CD14-positive monocyte (primary cell): ENCODE measurements at places on chromosomes 2 and 18. TPM values are rescaled to one million over a fixed set of nuclear protein-coding genes. Genes with fewer than 3 reads are reported as not detected.

Gene IL1F10
- polyA plus RNA-seq, result not detected in 2 replicates

- H3K4me3 ChIP-seq, result no peak overlapping the region
- H3K36me3 ChIP-seq, result no peaks in the 10 kb centered on the region
- H3K27ac ChIP-seq, result no peak overlapping the region
- DNase-seq, result no peak
- no peaks in the 10 kb centered on the region for H3K27me3 ChIP-seq
Measured at GRCh38 chr2:225052703-225053102, 10.4 kb upstream of the DOCK10 start.

DNA sequence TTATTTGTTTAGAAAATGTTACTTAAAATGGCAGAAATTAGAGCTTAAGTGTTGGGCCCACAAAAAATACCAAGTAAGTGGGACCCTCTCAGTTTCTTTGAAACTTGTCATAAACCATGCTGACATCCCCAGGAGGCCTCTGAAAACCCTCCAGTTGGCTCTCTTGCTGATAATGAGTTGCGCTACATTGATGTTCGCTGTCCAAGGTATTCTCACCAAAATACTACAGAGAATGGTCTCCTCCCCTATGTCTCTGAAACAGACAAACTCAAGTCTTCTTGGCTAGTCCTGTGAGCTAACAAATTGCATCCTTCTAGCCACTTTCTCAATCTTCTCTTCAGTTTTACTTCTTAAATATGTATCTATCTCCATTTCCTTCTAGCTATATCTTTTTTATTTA lies 669.4 kb downstream of the IRS1 start:
- H3K4me1 ChIP-seq, result peaks cover 23% of the 10 kb centered on the region
- H3K27ac ChIP-seq, result no peak overlapping the region
- no peak for DNase-seq
- no peaks in the 10 kb centered on the region for H3K36me3 ChIP-seq
- no peak overlapping the region for H3K4me3 ChIP-seq

DNA sequence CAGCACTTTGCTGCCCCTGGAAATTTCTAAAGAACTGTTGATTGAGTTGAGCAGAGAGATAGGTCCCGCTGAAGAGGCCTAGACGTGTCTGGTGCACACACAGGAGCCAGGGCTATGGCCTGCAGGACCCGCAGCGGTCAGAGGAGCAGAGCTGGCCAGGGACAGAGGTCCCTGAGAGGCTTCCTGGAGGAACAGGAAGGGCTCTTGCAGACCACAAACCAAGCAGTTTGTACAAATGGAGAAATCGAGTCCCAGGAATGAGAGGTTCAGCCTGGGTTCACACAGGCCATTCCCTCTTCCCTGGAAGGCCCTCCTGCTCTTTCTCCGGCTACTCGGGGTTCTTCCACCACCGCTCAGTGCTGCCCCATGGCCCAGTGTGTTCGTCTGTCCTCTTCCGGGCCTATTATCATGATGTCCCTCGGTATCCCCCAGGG lies 1.2 kb upstream of the BIN1 start:
- peaks cover 23% of the 10 kb centered on the region for H3K4me1 ChIP-seq
- no peak overlapping the region for H3K27ac ChIP-seq
- H3K36me3 ChIP-seq, result no peaks in the 10 kb centered on the region

DNA sequence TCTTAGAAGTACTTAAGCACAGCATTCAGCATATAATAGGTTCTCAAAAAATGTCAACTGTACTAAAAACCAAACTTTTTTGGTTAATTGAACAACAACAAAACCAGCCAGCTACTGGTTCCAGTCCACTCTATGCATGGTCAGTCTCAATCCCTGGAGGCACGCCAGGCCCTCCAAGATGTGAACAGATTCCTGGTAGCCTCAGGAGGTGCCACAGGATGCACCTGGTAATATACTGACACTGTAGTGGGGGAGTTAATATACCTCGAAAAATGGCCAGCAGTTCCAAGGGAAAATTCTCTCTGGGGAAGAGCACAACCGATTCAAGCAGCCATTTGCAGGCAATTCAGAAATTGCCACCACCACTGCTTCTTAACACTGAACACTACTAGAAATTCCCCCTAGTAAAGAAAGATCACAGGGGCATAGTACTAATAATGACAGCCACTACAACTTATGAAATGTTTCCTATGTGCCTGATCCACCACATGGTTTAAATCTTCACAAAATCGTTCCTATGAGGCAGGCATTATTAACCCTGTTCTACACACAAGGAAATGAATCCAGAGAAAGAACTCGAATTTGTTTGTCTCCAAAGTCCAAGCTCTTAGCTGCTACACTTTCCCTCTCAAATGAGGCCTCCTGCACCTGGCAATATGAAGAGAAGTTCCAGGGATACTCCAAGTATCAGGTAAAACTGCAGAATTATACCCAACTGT lies 3.4 kb downstream of the MGAT4A start:
- no peaks in the 10 kb centered on the region for H3K27me3 ChIP-seq
- H3K4me1 ChIP-seq, result peaks cover 21% of the 10 kb centered on the region
- H3K36me3 ChIP-seq, result peaks cover 19% of the 10 kb centered on the region
- DNase-seq, result no peak
- no peak overlapping the region for H3K27ac ChIP-seq

GRCh38 chr2:155190342-155190741 lies 491.8 kb downstream of the KCNJ3 start:
- no peak overlapping the region for H3K4me3 ChIP-seq
- DNase-seq, result no peak
- no peaks in the 10 kb centered on the region for H3K4me1 ChIP-seq

GRCh38 chr2:134683561-134684112 lies 35.2 kb downstream of the TMEM163 start:
- H3K27ac ChIP-seq, result no peak overlapping the region
- H3K4me1 ChIP-seq, result peaks cover 8% of the 10 kb centered on the region
- no peaks in the 10 kb centered on the region for H3K36me3 ChIP-seq
- no peaks in the 10 kb centered on the region for H3K27me3 ChIP-seq
- no peak for DNase-seq

Gene SLC9A2
- not detected for polyA plus RNA-seq

Gene AMER3
- not detected for polyA plus RNA-seq

Gene ITGA4
- 66.1 TPM for polyA plus RNA-seq

Gene ERFE
- not detected in 2 replicates for polyA plus RNA-seq

GRCh38 chr2:30732876-30733275 lies 74.4 kb downstream of the CAPN13 start:
- H3K4me1 ChIP-seq, result no peaks in the 10 kb centered on the region
- no peak overlapping the region for H3K27ac ChIP-seq
- DNase-seq, result no peak

GRCh38 chr2:233811087-233811486 lies 33.0 kb downstream of the MROH2A start:
- no peaks in the 10 kb centered on the region for H3K36me3 ChIP-seq
- H3K27ac ChIP-seq, result no peak overlapping the region
- DNase-seq, result no peak
- no peaks in the 10 kb centered on the region for H3K27me3 ChIP-seq
- H3K4me3 ChIP-seq, result no peak overlapping the region

Gene CAMKMT
- polyA plus RNA-seq, result 7.8 TPM

- H3K27ac ChIP-seq, result no peak overlapping the region
- DNase-seq, result no peak
- H3K4me3 ChIP-seq, result no peak overlapping the region
- H3K27me3 ChIP-seq, result no peaks in the 10 kb centered on the region
- no peaks in the 10 kb centered on the region for H3K4me1 ChIP-seq
- H3K36me3 ChIP-seq, result peaks cover 99% of the 10 kb centered on the region
Measured at GRCh38 chr2:232573042-232573441, 22.6 kb downstream of the EIF4E2 start.

- H3K4me3 ChIP-seq, result no peak overlapping the region
- H3K4me1 ChIP-seq, result peaks cover 8% of the 10 kb centered on the region
- no peaks in the 10 kb centered on the region for H3K36me3 ChIP-seq
Measured at GRCh38 chr2:100256416-100256815, 65.9 kb downstream of the LONRF2 start.

DNA sequence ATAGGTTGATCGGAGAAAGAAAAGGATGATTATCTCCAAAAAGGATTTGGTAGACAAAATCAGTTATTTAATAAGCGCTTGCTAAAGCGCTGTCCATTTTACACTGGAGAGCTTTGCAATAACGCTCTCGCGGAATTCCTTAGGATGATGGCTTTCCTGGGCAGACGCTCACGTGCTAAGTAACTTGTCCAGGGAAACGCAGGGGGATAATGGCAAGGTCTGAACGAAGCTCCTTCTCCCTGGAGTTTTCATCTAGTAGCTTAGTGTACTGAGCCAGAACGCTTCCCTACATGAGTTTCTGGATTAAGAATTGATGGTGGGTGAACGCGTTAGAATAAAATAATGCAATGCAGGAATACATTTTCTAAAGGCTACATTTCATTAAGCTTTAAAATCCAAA lies 739.5 kb upstream of the SALL3 start:
- H3K4me3 ChIP-seq, result no peak overlapping the region
- H3K36me3 ChIP-seq, result no peaks in the 10 kb centered on the region
- no peak overlapping the region for H3K27ac ChIP-seq
- H3K27me3 ChIP-seq, result no peaks in the 10 kb centered on the region
- H3K4me1 ChIP-seq, result no peaks in the 10 kb centered on the region

- peaks cover 8% of the 10 kb centered on the region for H3K4me1 ChIP-seq
- peaks cover 11% of the 10 kb centered on the region for H3K36me3 ChIP-seq
- no peaks in the 10 kb centered on the region for H3K27me3 ChIP-seq
- DNase-seq, result no peak
Measured at GRCh38 chr2:135791418-135792190, 45.4 kb downstream of the LCT start.

Gene MPP4
- not detected for polyA plus RNA-seq

- no peak overlapping the region for H3K4me3 ChIP-seq
- DNase-seq, result no peak
- H3K4me1 ChIP-seq, result no peaks in the 10 kb centered on the region
- no peaks in the 10 kb centered on the region for H3K36me3 ChIP-seq
- peaks cover 9% of the 10 kb centered on the region for H3K27me3 ChIP-seq
- no peak overlapping the region for H3K27ac ChIP-seq
Measured at GRCh38 chr2:176656038-176656775, 387.0 kb downstream of the MTX2 start.

DNA sequence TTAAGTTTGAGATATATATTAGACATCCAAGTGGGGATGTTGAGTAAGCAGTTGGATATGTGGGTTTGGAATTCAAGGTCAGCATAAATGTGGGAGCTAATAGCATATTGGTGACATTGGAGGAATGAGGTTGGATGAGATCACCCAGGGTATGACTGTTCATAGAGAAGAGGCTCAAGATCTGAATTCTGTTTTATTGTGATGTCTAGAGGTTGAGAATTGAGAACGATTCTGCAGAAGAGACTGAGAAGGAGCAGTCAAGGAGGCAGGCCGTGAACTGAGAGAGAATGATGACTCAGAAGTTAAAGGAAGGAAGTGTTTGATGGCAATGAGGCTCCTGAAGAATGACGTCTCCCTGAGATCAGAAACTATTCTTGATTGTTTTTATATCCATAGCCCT lies 5.9 kb downstream of the SERPINB11 start:
- no peak for DNase-seq
- no peak overlapping the region for H3K27ac ChIP-seq
- H3K4me1 ChIP-seq, result no peaks in the 10 kb centered on the region
- H3K36me3 ChIP-seq, result no peaks in the 10 kb centered on the region
- H3K4me3 ChIP-seq, result no peak overlapping the region

GRCh38 chr2:128442891-128443302 lies 124.2 kb upstream of the HS6ST1 start:
- no peak for DNase-seq

Gene FBXO48
- polyA plus RNA-seq, result 0.31 TPM

- H3K36me3 ChIP-seq, result no peaks in the 10 kb centered on the region
- no peak overlapping the region for H3K4me3 ChIP-seq
- H3K27ac ChIP-seq, result no peak overlapping the region
Measured at GRCh38 chr2:109201465-109202327, 72.7 kb downstream of the SH3RF3 start.

DNA sequence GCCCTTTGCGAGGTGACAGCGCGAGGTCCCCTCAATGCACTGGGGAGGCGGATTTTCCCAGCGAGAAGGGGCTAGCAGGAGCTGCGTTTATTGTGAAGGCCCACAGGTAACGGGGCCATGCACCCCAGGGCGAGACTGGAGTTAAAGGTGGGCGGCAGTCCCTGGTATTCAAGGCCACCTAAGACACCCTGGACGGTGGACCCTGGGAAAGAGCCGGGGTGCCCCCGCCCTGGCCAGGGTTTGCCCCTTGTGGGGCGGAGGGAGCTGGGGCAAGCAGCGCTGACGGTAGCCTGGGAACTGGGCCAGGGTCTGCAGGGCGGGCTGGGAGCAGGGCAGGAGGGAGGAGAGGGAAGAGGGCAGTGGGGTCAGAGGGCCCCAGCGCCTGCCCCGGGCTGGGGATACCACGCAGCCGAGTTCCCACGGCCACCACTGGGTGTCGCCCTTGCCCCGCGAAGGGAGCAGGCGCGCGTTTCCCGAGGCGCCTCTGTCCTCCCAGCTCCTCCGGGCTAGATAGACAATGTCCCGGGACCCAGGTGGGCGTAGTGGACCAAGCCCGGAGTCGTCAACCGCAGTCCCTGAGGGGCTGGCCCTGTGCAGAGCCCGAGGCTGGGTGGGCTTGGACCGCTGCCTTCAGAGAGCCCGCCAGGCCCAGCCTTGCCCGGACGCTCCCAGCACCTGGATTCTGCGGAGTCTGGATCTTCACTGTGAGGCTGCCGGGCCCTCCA lies 80.2 kb downstream of the SMAD4 start:
- H3K4me1 ChIP-seq, result peaks cover 11% of the 10 kb centered on the region
- peak; percentile 18 for DNase-seq
- no peak overlapping the region for H3K27ac ChIP-seq
- no peaks in the 10 kb centered on the region for H3K27me3 ChIP-seq
- no peaks in the 10 kb centered on the region for H3K36me3 ChIP-seq
- no peak overlapping the region for H3K4me3 ChIP-seq

Gene ANTXR1
- not detected for polyA plus RNA-seq

GRCh38 chr2:191049728-191050639 lies 36.0 kb upstream of the STAT1 start:
- no peak for DNase-seq
- H3K4me3 ChIP-seq, result no peak overlapping the region
- no peaks in the 10 kb centered on the region for H3K27me3 ChIP-seq
- H3K27ac ChIP-seq, result no peak overlapping the region
- peaks cover 7% of the 10 kb centered on the region for H3K4me1 ChIP-seq

DNA sequence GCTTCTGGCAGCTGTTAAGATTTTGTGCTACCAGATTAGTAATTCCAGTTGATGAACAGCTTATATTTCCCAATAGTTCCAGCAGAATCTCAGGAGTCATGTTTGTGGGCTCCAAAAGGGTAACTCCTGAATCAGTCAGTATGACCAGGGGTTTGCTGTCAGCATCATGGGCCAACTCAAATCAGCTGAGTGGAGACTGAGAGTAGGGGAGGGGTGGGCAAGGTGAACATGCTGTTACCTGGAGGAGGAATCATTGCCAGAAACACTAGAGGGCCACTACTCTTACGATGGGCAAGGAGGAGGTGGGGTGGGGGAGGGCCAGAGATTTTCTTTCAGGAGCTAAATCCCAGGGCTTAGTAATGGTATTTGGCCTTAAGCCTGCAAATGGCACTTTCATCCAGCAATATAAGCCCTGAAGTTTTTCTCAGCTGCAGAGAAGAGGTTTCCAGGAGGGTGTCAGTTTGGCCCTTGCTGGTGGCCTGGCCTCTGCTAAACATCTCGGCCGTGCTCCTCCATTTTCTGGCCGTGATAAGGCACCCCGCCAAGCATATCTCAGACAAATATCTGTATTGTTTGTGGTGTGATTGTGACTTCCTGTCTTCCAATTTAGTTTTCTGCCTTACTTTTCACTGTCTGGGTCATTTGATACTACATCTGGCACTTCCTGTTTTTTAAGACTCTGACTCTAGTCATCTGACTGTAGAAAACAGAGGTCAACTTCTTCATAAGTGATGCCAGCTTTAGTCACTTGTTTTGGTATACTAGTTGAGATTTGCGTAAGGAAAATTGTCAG lies 120.5 kb upstream of the CXCR4 start:
- no peaks in the 10 kb centered on the region for H3K27me3 ChIP-seq
- no peaks in the 10 kb centered on the region for H3K36me3 ChIP-seq
- H3K4me3 ChIP-seq, result no peak overlapping the region
